ENCODE measurements at places on chromosomes 5 and 9. TPM values are rescaled to one million over a fixed set of nuclear protein-coding genes. Genes with fewer than 3 reads are reported as not detected.
A peak's percentile ranks its signal among the peaks of the same experiment; 100 is the strongest.

The P4HA2 gene
- total RNA-seq: 20.5 TPM

The RLN2 gene
- total RNA-seq: not detected

The PCDHAC2 gene
- total RNA-seq: 0.10 TPM

The TRIM36 gene
- total RNA-seq: 1.0 TPM

The PPIC gene
- 26.3 TPM for total RNA-seq

The WDR55 gene
- total RNA-seq: 39.1 TPM

The ADAMTSL1 gene
- total RNA-seq: not detected

The MARCOL gene
- total RNA-seq: not detected

The SLC27A4 gene
- total RNA-seq: 34.9 TPM

The NUTM2F gene
- total RNA-seq: not detected

The TLN1 gene
- 99.5 TPM for total RNA-seq

The SLIT3 gene
- total RNA-seq: not detected

The FOXD4L4 gene
- total RNA-seq: not detected

The IFNA13 gene
- total RNA-seq: not detected

GRCh38 chr5:153970496-153970895 lies 68.2 kb downstream of the FAM114A2 start:
- no peak for DNase-seq

DNA sequence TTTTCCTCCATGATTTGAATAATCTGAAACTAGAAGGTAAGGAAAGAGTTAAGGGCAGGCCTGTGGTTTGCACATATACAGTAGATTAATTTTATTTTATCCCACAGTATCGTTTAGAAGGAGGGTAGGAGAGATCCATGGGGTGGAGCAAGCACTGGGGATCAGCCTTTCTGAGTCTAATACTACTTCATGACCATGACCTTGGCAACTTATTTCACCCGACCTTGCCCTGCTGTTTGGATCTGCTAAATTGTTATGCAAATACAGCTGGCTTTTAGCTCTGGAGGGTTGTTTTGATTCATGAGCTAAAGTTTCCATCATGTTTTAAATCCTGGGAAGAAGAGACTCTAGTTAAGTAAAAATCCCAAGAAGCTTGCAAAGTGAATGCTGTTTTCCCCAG lies 864 bp upstream of the GRIN3A start:
- DNase-seq: no peak

GRCh38 chr5:133240425-133241091 lies 188.7 kb downstream of the HSPA4 start:
- DNase-seq: peak; percentile 83

- DNase-seq: no peak
Measured at GRCh38 chr5:69510694-69511093, 18.1 kb downstream of the OCLN start.

DNA sequence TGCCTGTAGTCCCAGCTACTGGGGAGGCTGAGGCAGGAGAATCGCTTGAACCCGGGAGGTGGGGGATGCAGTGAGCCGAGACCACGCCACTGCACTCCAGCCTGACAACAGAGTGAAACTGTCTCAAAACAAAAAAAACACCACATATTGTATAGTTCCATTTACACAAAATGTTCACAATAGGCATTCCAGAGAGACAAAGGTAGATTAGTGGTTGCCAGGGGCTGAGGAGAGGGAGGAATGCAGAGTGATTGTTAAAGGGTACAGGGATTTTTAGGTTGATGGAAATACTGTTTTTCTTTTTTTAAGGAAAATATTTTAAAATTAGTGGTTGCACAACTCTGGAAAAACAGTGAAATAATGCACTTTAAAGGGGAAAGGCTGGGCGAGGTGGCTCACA lies 19.6 kb downstream of the ETF1 start:
- DNase-seq: no peak

DNA sequence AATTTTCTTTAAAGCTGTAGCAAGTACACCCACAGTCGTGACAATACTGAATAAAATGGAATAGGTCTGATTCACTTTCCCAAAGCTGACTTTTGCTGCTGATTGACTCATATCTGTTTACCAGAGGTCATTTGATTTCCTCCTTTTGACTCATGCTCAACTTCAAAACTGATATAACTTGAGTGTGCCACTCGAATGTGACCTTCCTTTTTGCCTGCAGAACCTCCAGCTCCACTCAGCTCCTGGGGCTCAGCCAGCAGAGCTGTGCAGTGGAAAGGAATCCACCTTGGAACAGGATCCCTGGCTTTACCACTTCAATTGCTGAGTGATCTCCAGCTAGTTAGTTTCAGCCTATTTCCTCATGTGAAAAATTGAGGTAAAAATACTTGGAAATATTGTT lies 84.1 kb downstream of the FEM1C start:
- DNase-seq: peak; percentile 46

GRCh38 chr9:13721481-13722235 lies 442.2 kb upstream of the MPDZ start:
- DNase-seq: no peak

GRCh38 chr5:105413406-105413990 lies 1850.9 kb upstream of the NUDT12 start:
- no peak for DNase-seq

GRCh38 chr5:10265245-10266109 lies 15.4 kb downstream of the CCT5 start:
- no peak for DNase-seq

GRCh38 chr9:103319979-103320378 lies 324.8 kb downstream of the CYLC2 start:
- peak; percentile 48 for DNase-seq

- DNase-seq: no peak
Measured at GRCh38 chr5:107011605-107012004, 659.1 kb downstream of the EFNA5 start.

DNA sequence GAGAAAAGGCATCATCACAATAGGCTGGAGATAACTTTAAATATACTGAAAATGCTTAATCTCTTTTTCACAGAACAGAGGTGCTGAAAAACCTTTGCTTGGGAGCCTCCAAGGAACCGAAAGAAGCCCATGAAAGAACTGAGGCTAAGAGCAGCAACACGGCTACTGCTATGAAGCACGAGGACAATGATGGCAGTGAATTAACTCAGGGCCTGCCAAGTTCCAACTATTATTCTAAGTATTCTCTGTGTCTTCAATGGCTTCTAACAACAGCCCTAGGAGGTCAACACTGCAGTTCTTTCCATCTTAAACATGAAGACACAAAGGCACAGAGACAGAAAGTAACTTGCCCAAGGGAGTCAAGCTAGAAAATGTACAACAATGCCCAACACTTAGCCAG lies 293.0 kb upstream of the DAP start:
- no peak for DNase-seq

DNA sequence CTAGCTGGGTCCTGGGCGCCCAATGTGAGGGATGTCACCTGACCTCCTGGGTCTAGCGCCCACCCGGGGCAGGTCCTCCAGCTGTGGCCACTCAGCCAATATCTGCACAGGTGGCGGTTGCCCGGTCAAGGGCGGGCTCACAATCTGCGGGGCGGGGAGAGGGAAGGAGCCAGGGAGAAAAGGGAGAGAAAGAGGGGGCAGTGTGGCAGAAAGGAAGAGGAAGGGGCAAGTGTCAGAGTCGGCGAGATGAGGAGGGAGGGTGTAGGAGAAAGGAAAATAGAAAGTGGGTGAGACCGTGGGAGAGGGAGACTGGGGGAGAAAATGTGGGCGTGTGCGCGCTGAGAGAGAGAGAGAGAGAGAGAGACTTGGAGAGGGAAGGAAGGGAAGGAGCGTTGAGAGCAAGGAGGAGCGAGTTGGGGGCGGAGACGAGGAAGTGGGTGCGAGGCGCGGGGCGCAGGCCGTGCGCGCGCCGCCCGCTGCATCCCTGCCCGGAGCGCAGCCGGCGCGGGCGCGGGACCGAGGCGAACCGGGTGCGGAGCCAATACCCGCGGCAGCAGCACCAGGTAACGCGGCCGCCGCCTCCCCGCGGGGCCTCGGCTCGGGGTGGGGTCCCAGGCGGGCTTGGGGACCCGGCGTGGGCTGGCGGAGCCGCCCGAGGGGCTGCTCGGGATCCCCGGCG lies at the start of gene HRH2:
Gene HRH2 (plus strand): TSS at position 479 of the 679 bp plus-strand sequence. CDS start 25,163 bp downstream, outside the sequence.
- no peak for DNase-seq

DNA sequence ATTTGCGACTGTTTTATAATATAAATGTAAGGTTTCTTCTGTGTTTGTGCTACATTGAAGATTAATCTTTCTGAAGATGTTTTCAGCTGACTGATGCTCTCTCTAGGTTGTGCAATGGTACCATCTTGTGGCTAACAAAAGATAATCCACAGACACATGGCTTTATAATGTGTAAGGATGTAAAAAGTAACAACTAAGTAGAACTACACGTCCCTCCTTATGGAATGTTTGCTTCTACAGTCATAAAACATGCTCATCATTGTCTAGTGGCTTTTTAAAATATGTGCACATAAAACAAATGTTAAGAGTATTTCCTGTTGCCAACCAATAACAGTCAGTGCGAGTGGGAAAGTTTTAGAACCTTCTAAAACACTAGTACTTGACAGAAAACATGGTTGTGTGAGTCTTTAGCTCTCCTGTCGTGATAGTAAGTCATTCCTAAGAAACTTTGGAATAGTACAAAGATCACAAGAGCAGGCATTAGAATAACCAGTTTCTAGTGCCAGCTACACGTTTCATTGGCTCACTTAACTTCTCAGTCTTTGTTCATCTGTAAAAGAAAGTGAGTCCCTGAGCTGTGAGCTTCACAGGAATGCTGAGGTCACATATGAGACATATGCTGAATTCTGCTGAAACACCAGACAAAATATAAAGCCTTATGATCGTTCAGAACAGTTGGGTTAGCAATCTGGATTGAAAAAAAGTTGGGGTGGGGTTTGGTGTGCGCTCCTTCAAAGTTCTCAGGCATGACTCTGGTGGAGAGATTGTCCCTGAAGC lies 75.7 kb upstream of the GLIS3 start:
- DNase-seq: peak; percentile 38

DNA sequence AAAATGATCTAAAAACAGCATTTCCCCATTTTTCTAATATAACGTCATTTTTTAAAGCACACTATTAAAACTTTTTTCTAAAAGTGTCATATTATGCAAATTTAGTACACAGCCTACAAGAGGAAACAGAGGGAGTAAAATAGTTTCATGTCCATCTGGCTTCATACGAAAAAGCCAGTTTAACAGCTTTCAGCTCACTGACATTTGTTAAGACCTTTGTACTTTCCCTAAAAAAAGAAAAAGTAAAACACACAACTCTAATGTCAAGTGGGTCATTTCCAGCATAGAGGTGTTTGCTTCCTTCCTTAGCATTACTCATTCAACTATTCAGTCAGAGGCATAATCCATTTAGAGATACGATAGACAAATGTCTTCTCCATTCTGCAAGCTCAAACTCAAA lies 49.4 kb downstream of the ABHD17B start:
- DNase-seq: no peak

GRCh38 chr5:88882276-88883038 lies 527 bp downstream of the MEF2C start:
- DNase-seq: no peak
